ENCODE measurements at places on chromosomes 3 and 15.

GRCh38 chr3:5448816-5449215 lies 261.3 kb downstream of the EDEM1 start:
- DNase-seq: no peak

GRCh38 chr3:24154781-24155180 lies 209.7 kb downstream of the NR1D2 start:
- DNase-seq: no peak

GRCh38 chr3:129282727-129283327 lies 4.2 kb downstream of the HMCES start:
- peak; percentile 58 for DNase-seq

DNA sequence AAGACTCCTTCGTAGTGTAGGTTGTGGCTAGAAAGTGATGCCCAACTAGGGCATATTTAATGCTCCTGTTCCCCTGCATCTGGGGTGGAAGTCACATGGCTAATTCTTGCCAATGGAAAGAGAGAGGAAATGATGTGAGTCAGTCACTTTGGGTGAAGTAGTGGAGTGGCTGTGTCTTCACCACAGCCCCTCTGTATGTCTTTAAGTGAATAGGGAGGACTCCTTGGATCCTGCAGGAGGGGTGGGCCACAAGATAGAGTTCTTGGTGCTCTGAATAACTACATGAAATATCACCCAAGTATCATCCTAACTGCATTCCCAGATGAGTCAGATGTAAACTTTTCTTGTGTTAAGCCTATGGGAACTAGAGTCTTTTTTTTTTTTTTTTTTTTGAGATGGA lies 17.8 kb upstream of the MB21D2 start:
- peak; percentile 53 for DNase-seq

DNA sequence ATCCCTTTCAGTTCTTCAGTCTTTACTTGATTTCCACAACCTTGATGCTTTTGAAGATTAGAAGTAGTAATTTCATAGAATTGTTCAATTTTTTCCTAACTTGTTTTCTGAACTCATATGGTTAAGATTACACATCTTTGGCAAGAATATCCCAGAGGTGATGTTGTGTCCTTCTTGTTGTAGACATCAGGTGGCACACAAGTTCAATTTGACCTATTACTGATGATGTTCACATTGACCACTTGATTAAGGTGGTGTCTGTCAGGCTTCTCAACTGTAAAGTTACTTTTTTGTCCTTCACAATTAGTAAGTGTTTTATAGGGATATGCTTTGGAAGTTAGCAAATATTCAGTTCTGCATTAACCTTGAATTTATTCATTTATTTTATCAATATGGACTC lies 34.6 kb upstream of the THRB start:
- no peak for DNase-seq

- DNase-seq: no peak
Observed at GRCh38 chr3:28935146-28935545, 345.7 kb upstream of the RBMS3 start.

- no peak for DNase-seq
Observed at GRCh38 chr3:4645468-4645867, 152.3 kb downstream of the ITPR1 start.

- DNase-seq: peak; percentile 76
Observed at GRCh38 chr3:18725668-18726407, 300.7 kb upstream of the SATB1 start.

- no peak for DNase-seq
Observed at GRCh38 chr3:66962664-66963063, 35.4 kb upstream of the KBTBD8 start.

Measured in cardiac fibroblast (primary cell).